Myocyte (in vitro differentiated cells): ENCODE measurements at places on chromosomes 13 and 19.

DNA sequence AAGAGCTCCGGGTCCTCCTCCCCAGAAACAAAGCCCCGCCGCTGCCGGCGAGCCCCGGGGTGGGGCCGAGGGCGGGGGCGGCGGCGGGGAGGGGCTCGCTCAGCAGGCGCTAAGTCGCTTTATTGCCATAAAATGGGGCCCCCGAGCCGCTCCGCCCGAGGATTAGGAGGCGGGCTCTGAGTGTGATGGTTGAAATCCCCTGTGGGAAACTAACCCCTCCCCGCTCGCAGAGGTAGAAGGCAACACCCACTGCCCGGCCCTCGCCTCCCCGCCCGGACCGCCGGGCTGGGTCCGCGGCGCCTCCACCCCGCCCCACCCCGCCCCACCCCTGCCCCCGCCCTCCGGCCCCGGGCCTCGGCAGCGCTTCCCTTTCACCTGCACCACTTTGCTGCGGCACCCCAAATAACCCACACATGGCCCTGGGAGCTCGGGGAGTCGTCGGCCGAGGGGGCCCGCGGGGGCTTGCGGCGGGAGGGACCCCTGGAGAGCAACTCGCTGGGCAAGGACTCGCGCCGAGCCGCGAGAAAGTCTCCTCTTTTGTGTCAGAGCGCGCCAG, at the start of gene KLF12:
KLF12 (minus strand) TSS at position 184 of the 556 bp plus-strand sequence.
- DNase-seq = peak; percentile 96

DNA sequence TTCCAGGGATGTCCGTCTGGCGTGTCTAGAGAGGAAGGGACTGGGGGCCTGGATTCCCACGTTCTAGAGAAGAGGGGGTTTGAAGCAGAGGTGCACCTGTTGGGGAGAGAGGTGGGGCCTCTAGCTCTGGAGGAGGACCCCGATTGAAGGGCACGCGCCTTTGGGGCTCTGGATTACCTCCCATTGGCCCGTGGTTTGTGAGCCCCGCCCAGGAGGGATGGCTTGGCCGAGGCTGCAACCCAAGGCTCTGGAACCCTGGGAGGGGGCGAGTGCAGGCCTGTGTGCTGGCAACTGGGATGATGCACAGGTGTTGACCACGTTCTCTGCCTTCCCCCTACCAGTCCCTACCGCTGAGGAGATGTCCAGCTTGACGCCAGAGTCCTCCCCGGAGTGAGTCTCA, 20.2 kb downstream of the TMEM150B start:
- DNase-seq = no peak

DNA sequence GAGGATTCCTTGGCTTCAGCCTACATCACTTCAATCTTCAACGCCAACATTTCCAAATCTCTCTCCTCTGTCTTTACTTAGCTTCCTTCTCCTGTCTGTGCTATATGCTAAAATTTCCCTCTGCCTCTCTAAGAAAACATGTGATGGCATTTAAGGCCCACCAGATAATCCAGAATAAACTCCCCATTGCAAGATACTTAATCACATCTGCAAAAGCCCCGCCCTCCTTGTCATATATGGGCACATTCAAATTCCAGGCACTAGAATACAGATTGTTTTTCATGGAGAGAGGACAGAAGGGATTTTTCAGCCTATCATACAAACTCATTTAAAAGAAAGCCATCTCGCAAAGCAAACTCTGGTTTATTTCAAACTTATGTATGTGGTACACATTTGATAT, 16.2 kb downstream of the ARGLU1 start:
- no peak for DNase-seq

- no peak for DNase-seq
These were observed 1.4 kb downstream of the FGF9 start for GRCh38 chr13:21672287-21672680.

- no peak for DNase-seq
These were observed 90.0 kb downstream of the TEX29 start for GRCh38 chr13:111410232-111411021.

DNA sequence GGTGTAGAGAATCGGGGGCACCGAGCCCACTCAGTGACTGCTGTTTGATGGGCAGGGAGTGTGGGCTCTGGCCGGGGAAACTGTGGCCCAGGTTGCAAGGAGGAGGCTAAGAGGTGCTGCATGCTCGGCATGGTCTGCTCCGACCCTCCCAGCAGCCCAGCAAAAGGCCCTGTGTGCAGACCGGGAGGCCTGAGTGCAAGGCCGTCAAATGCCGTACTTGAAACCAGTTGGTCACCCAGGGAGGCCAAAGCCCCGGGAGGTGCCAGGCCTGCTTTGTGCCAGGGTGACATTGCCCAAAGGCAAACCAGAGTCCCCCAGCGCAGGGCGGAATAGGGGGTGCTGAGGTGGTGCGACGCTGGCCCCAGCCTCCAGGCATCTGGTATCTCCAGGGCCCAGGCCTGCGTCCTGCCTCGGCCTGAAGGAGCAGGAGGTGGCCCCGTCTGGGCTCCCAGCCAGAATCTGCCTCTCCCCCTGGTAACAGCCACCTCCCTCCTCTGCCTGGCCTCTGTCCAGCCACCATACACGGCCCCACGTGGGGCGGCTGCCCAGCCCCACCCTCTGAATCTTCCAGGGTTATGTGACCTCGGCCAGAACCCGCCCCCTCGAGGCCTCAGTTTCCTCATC, 4.0 kb downstream of the PIK3R2 start:
- peak; percentile 86 for DNase-seq
